ENCODE measurements at places on chromosomes 2 and 18.

DNA sequence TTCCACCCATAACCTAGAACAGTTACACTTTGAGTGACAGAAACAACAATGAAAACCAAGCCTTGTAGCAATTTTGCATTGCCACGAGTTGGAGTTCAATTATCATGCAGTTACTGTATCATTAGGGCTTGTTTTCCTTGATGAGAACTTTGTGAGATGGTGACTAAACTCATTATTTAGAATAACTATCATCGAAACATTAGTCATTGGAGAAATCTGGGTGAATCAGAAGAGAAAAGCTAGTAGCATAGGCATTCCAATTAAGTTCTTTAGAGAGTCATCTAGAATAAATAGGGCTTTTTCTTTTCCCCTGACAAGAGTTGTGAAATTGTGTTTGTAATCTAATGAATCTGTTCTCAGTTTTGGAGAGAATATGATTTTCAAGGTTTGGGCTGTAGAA lies 122.8 kb upstream of the DOCK10 start:
- DNase-seq, result no peak

DNA sequence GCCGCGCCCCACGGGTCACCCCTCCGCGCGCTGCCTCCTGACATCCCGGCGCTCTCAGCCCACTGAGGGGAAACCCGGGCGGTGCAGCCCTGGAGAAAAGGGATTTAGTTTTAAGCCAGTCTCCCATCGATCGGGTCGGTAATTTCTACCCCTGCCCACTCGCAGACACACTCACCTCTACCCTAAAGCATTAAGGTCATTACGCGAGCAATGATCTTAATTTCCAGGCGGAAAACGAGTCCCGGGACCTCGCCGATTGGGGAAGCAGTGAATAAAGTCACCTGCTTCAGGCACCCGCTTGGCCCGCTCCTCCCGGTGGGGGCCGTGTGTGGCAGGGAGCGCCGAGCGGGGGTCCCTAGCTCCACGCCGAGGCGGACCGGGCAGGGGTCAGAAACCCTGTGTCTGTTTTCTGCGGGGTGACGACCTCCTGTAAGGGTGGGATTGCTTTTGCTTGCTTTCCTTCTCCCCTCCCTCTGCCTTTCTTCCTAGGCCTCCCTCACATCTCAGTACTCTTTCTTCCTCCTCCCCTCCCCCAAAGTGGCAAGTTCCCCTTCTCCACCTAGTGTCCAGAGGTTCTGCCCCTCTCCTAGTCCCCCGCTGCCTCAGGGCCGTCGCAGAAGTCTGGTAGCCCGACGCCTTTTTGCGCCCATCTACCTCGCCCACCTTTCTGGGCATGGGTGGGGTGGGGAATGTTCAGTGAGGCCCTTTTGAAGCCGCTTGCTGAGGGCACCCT lies 142.6 kb downstream of the MEIS1 start:
- DNase-seq, result no peak

- peak; percentile 16 for DNase-seq
Measured at GRCh38 chr2:162221064-162221463, 22.2 kb downstream of the FAP start.

DNA sequence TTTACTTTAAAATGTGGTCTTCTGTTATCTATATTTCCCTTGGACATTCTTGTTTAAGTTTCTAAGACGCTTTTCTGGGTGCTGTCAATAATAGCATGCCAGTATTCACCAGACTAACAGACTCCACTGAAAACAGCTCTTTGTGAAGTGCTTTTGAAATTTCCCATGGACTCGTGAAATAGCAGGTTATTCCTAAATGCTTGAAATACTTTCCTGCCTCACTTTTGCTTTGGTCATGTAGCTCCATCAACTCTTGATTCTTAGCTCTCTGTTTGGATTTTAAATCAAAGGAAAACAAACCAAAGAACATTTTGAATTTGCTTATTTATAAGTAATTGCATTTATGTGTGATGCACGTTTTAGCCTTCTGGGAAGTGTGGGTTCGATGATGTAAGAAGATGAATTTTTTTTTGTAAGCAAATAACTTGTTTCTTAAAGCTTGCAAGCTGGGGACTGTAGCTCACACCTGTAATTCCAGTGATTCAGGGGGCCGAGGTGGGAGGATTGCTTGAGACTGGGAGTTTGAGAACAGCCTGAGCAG lies 147.8 kb downstream of the WDSUB1 start:
- no peak for DNase-seq

- DNase-seq, result no peak
Measured at GRCh38 chr2:109437325-109438090, 176.3 kb downstream of the SEPTIN10 start.

DNA sequence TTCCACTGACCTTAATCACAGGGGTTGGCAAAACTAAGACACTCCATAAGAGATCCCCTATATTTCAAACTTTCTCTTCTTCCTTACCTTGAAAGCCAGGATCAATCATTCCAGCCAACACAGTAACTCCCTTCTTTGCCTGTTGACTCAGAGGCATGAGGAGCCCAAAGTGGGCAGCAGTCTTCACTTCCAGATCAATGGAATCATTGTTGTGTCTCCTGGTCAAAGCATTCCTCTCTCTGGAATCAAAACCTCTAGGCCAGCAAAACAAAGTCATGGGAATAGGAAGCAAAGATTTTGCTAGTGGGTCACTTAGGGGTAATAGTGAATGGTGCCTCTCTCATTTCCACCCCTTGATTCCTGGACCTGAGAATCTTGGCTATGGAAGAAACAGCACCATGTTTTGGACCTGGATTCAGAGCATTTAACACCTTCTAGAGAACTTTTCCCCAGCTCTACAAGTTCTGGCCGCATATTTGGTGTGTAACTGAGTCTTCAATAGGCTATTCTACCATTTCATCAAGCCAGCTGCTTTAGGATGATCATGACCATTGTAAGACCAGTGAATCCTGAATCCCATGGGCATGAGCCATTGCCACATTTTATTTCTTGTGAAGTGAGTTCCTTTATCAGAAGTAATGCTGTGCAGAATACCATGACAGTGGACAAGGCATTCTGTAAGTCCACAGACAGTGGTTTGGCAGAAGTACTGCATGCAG lies 65.7 kb upstream of the SERPINE2 start:
- no peak for DNase-seq

GRCh38 chr2:237630216-237631000 lies 3.0 kb downstream of the LRRFIP1 start:
- DNase-seq, result no peak

DNA sequence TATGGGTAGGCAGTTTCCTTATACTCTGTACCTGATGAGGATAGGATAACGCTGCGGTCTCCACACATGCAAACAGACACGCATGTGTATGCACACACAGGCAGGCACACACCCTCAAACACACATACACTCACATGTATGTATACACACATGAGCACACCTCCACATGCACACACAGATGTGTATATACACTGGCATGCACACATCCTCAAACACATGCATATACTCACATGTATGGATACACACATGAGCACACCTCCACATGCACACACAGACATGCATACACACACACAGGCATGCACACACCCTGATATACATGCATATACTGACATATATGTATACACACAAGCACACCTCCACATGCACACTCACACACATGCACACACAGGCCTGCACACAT lies 267.8 kb upstream of the HDAC4 start:
- DNase-seq, result no peak

DNA sequence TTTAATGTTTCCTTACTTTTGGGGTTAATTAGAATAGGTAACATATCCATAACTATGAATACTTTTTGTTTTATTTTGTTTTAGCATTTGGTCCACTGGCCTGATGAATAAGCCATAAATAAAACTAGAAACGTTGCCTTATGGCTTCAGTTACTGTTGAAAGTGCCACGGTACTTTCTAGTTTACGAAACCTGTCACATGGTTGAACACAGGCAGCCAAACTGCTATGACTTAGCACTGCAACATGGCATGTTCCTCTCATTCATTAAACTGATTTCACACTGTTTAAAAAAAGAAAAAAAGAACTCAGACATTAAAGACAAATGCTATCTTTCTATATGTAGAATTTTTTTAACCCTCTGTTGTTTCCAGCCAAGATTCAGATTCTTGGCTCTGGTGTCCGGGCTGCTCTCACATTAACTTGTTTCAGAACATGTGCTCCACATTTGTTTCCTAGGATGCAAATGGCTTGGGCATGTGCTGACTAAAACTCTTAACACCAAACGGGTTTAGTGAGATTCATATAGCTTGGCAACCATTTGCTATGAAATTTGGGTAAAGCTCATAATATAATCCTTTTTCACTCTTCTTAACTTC lies 323.9 kb upstream of the RND3 start:
- no peak for DNase-seq

DNA sequence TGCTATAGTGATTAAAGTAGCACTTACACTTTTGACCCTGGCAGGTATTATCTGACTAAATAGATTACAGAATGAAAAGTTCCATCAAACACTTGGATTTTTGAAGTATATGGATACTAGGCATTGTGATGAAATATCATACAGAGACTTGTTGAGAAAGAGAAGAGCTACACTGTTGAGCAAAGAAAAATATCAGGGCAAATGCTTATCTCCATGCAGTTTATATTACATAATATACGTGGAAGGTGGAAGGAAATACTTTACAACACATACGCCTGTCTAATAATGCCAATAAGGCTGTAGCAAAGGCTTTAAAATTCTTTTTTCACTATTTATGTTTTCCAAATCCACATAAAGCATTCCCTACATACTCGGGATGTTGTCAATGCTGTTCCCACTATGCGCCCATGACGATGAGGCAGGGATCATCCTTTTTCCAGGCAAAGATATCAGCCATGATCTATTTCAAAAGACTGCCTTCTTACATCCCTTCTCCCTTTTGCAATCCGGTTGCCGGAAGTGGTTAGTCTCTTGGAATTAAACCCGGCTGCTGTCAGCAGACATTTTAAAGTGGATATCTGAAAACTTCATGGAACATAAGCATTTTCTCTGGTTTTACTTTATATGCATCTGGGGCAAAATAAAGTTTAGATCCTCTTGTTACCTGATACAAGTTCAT lies 92.6 kb upstream of the ITGA4 start:
- no peak for DNase-seq

Measured in astrocyte of the cerebellum (primary cell).